Right cardiac atrium (tissue), 5 donors: ENCODE measurements at places on chromosomes 5 and 9. TPM values are rescaled to one million over a fixed set of nuclear protein-coding genes. Genes with fewer than 3 reads are reported as not detected.

DNA sequence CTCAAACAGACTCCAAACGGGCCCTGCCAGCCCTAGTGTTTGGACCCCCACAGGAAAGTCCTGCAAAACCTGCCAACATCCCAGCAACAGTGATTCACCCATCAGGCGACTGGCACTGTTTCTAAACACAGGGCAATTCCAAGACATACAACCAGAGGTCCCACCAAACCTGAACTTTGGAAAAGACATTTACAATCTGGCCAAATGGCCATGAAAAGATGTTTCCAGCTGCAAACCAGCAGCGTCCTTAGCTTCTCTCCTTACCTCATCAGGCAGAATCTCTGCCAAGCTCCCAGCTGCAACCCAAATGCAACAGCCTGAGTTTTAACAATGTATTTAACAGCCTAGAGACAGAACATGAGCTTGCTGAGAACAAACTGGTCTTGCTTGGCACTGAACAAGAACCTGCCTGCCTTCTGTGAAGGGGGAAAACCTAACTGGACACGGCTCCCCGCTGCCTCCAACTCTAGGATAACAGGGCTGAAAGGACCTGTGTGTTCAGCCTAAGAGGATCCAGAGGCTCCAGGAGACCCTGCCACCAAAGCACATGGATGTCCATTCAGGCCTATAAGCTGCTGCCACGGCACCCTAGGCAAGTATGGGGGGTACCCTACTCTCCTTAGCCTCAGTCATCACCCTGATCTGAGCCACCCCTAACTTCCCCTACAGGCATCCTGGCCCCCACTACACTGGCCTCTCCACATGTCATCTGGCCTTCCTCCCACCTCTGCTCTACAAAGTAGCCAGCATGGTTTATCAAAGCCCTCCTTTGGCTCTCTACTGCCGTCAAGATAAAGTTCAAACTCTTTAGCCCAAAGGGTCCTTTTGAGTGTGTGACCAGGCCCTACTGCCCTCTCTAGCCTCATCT is 5.6 kb downstream of the P4HA2 start:
- peak; percentile 82 for DNase-seq

The MTX3 gene
- total RNA-seq, result 10.4 TPM

DNA sequence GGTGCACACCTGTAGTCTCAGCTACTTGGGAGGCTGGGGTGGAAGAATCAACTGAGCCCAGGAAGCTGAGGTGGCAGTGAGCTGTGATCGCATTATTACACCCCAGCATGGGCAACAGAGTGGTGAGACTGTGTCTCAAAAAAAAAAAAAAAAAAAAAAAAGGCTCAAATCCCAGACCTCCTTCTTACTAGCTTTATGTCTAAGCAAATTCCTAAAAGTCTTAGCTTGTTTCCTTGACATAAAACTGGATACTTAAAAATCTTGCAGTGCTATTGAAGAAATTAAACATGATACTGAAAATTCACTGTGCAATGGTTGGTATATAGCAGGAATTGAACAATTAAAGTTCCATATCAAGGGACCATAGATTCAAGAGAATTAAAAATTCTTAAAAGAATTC is 45.0 kb downstream of the PCDHGC5 start:
- no peak for DNase-seq

DNA sequence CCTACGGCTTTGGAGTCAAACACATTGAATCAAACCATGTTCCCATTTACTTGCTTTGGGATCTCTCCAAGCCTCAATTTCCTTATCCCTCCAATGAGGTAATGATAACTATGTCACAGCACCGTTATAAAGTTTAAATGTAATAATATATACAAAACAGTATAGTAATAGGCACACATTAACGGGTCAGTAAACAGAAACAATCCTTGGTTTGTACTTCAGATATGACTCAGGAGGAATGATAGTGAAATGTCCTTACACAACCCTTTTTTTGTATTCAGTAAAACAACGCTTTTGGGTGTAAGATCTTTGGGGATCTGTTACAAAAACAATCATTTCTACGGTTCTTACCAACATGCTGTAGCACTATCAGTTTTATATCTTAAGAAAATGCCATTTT is 178.5 kb upstream of the GNA14 start:
- no peak for DNase-seq

The HSD17B3 gene
- total RNA-seq, result 1.1 TPM

The SNCAIP gene
- total RNA-seq, result 1.6 TPM

GRCh38 chr5:5726401-5726800 is 303.9 kb downstream of the ICE1 start:
- DNase-seq, result no peak

The GLDC gene
- total RNA-seq, result 0.64 TPM

DNA sequence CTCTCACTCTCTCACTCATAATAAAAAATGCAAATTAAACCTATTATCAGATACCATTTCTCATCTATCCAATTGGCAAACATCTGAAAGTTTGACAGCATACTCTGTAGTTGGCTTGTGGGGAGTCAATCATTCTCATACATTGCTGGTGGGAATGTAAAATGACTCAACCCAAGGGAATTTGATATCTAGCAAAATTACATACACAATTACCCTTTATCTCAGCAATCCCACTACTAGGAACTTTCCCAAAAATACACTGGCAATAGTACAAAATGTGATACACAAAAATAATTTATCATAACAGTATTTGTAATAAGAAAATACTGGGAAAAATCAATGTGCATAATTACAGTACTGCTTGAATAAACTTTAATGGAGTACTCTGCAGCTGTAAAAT is 731.3 kb downstream of the DTWD2 start:
- DNase-seq, result no peak

DNA sequence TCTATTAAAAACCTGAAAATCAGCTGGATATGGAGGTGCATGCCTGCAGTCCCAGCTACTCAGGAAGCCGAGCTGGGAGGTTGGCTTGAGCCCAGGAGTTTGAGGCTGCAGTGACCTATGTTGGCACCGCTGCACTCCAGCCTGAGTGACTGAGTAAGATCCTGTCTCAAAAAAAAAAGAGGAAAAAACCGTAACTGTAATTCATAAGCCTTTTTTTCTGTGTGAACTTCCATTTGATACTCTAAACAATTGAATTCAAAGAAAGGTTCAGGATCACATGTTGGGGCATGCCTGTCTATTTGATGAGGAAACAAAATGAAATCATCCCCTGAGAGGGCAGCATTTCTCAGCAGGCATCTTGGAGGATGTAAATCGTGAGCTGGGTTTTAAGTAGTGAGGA is 38.8 kb downstream of the ITGA2 start:
- DNase-seq, result peak; percentile 36

GRCh38 chr9:120393386-120394057 is 186.4 kb downstream of the CDK5RAP2 start:
- DNase-seq, result no peak

The UNC5A gene
- 0.62 TPM for total RNA-seq

The UTP15 gene
- total RNA-seq, result 13.4 TPM

The PCDHGB6 gene
- 6.1 TPM for total RNA-seq

The SLC22A4 gene
- 2.8 TPM for total RNA-seq

DNA sequence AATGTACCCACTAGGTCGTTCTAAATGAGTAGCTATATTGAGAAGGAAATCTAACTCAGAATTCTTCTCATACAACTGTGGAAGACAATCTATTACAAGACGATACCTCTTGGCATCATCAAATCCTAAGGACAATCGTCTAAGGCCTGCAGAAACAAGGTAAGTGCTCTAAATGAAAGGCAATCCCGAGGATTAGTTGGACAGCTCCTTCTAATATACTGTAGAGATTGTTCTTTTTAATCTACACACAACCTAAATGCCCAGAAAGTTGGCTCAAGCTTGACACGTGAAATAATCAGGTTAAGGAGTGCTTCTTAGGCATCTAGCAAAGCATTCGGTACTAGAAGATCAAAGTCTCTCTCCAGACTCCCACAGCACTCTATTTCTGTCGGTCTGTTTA is 55.1 kb downstream of the MED27 start:
- DNase-seq, result no peak

- DNase-seq, result no peak
Measured at GRCh38 chr5:138716456-138716924, 36.7 kb upstream of the CTNNA1 start.

DNA sequence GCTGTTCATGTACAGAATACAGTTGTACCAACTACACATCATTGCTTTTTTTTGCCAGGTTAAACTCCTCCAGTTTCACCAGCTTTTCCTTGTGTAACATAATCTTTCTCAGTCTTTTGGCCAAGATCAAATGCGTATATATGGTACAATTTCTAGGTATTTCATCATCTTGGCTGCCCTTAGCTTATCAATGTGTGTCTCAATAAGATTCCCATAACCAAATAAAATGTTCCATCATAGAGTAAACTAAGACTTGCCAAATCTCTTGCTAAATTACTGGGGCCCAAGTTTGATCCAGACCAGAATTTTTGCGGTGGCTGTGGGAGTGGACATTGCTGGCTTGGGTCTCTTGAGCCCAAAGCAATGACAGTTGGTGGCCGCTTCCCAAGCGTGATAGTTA is 24.3 kb upstream of the ERBIN start:
- no peak for DNase-seq

GRCh38 chr9:35102465-35102768 is 514 bp downstream of the STOML2 start:
- DNase-seq, result no peak

DNA sequence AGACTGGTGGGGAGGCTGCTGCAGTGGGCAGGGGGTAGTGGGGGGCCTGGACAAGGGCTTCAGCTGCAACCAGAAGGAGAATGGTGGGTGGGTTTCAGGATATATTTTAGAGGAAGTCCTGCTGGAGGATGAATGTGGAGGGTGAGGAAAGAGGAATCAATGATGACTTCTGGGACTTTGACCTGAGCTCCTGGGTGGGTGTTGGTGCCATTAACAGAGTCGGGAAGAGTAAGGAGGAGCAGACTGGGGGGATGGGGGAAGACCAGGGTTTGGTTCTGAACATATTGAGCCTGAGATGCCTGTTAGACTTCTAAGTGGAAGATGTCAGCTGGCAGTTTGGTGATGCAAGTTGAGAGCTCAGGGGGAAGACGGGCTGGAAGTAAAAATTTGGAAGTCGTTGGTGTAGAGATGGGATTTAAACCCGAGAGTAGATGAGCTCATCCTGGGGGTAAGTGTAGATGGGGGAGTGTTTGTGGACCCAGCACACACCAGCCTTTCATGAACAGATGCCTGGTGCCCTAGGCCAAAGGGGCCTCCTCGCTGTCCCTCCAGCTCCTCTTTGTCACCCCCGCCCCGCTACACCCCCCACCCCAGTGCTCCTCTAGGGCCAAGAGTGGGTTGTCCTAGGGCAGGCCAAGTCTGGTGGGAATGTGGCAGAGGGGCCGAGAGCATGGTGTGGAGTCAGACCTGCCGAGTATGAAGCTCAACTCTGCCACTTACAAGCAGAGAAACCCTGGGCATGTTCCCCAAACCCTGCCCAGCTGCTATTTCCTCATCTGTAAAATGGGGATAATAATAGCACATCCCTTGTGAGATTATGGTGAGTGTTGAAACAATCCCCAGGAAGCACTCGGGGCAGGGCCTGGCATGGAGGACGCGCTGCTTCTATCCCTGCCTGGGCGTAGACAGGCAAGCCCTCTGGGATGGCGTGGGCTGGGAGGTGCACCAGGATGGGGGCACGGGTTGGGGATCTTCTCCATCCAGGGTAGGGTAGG is 4.0 kb downstream of the DNM1 start:
- DNase-seq, result no peak

GRCh38 chr9:38079461-38080031 is 10.5 kb upstream of the SHB start:
- DNase-seq, result no peak

DNA sequence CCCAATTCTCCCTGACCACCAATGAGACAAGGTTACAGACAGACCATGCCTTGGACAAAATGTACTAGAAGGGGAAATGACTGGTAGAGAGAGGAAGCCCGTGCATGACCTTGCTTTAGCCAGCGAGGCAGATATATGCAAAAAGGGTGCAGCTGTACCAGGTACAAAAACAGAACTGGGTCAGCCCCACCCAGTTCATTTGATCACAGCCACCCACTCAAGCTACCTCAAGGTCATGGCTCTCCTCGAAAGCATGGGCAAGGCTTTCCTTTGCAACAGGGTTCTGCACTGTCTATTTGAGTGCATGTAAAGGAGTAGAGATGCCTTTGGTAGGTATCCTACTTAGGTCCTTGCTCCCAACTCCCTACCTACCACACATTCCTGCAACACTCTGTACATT is 33.3 kb downstream of the TLE1 start:
- no peak for DNase-seq

- DNase-seq, result no peak
Measured at GRCh38 chr5:159817262-159818029, 98.8 kb upstream of the ADRA1B start.

The ENG gene
- 429 TPM for total RNA-seq

DNA sequence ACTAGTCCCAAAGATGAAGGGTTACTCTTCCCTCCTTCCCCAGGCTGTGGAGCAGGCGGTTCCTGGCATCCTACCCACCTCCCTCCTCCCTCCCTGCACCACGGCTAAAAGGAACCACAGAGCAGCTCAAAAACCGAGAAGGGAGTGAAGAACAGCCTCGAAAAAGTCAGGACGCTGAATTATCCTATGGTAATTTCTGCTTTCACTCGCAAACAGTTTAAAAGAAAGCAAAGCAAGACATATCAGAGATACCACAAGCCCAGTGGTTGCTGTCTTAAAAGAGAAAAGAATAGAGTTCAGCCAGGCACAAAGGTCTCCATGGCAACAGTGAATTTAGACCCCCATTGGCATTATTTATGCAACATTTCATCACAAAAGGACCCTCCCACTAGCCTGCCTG is 315.4 kb downstream of the CTNND2 start:
- peak; percentile 51 for DNase-seq

DNA sequence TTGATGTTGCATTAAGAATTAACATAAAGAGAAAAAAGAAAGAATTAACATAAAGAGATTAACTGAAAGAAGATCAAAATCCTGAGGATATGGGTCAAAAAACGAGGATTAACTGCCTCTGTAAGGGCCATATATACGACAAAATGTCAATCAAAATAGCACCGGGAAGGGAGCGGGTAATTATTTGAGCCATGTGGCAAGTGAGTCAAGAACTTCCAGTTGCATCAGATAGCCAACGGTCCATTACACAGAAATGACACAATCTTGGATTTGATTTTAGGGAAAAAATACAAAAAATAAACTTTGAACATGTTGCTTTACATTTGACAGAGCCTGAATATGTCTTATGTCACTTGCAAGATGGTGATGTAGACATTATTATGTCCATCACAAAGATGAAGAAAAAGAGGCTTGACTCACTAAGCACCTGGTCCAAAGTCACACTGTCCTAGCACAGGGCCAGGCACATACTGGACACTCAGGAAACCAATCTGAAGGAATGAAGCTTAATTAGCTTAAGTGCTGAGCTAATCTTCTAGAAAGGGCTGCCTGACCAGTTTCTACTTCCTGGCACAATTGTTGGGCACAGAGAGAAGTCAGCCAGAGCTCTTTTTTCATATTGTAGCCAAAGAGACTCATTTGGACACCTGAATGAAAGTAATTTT is 273.2 kb upstream of the PAPPA start:
- DNase-seq, result no peak

GRCh38 chr5:179974946-179975712 is 67.4 kb upstream of the TBC1D9B start:
- DNase-seq, result peak; percentile 64

The SEC61B gene
- 75.0 TPM for total RNA-seq

- DNase-seq, result no peak
Measured at GRCh38 chr5:26700759-26701384, 337.5 kb downstream of the CDH9 start.
